ENCODE measurements at places on chromosomes 1 and 21.

DNA sequence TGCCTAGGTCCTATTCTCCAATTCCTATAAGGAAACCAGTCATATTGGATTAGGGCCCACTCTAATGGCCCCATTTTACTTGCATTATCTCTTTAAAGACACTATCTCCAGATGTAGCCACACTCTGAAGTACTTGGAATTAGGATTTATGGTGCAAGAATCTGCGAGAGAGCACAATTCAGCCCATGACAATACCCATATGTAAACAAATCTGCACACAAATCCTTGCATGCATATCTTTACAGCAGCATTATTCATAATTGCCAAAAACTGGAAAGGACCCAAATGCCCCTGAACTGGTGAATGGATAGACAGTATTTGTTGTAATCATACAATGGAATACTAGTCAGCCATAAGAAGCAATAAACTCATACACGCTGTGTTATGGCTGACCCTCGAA, 229.8 kb upstream of the ADAMTS5 start:
- DNase-seq: no peak

DNA sequence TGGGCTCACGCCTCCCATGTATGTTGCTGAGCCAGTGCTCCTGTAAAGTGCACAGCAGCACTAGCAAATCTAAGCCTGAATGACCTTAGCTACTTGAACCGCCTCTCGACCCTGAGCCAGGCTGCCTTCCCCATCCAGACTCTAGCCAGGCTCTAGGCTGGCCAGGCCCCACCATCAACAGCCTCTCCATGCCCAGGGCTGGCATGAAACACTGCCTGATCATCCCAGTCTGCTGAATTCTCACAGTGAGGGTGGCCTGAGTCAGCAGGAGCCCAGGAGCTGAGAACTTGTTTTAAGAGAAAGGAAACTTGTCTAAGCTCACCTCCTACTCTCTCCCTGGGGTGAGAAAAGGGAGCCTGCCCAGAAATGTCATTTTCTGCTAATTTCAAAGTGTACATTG, 733.3 kb downstream of the PTPRU start:
- no peak for DNase-seq

DNA sequence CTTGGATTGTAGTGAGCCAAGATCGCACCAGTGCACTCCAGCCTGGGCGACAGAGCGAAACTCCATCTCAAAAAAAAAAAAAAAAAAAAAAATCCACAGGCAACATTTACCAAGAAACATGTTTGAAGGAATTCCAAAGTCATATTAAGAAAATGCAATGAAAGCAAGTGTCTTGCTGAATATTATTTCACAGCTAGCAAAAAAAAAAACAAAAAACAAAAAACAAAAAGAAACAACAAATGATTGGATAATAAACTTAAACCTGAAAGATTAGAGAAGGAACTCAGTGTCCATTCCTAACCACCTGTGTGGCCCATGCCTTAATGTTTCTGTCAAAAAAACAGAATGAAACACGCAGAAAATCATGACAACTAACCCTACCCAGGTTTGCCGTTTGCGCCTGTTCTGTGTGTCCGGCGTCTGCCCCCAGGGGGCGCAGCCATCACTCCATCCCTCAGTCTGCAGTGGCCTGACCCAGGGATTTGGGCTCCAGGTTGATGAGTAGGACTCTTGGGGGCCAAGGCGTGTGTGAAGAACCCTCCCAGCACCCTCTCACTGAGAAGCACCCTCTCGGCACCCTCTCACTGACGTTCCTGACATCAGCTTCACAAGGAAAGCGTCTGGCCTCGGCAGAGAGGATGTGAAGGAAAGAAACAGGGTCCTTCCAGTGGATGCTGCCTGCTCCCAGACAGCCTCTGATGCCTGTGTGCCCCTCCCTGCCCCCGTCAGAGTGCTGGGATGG, 19.2 kb upstream of the PTTG1IP start:
- peak; percentile 69 for DNase-seq

DNA sequence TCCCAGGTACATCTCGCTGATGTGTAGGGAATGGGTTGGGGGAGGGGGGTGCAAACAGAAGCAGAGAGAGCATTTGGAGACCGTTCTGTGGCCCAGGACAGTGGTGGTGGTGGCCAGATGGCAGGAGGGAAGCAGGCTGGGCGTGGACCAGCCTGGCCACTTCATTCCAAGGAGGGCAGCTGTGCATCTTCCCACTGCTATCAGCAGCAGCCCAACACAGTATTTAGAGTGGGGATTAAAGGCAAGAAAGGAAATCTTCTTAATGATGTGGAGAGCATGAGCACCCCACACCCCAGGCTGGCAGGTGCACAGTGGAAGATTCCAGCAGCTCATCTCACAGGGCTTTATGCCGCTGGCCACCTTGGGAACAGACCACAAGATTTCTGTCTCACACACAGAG, 198.7 kb downstream of the NPHP4 start:
- DNase-seq: no peak

GRCh38 chr1:206049293-206049692, 3.7 kb upstream of the RHEX start:
- DNase-seq: peak; percentile 34

GRCh38 chr1:233359431-233359830, 31.9 kb downstream of the MAP3K21 start:
- peak; percentile 87 for DNase-seq

DNA sequence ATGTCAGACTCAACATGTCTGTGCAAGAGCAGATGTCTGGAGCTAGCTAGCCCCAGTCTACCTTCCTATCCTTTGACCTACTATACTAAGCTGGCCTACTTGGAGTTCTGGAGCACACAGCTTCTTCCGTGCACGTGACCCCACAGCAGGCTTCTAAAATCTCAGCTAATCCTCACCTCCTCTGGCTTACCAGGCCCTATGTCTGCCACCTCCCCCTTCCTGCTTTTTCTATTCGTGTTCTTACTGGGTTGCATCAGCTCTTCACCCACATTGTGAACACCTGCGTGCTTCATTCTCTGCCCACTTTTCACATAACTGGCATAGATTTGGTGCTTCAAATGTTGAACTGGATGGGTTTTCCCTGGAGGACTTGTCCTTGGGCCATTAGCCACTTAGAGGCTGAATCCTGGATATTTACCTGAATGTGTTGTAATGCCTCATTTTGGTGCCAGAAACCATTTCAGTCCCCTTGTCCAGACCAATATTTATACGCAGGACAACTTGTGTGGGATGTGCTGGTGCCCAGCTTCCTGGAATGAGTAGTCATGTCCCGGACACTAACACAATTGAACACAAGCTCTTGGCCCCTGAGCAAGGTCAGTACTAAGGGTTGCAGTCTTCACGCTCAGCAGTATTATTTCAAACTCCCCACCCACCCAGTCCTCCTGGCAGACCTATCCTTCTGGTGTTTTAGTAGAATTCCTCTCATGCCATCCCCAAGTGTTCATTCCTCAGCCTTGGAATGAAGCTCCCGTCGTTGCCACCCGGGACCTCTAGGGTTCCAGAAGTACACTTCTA, 24.0 kb downstream of the TENT5C start:
- DNase-seq: no peak

- DNase-seq: no peak
These were observed 2.1 kb upstream of the FTCD start for GRCh38 chr21:46157396-46157986.

GRCh38 chr1:185917646-185918045, 183.5 kb downstream of the HMCN1 start:
- DNase-seq: peak; percentile 4

GRCh38 chr1:66613187-66613586, 79.2 kb downstream of the SGIP1 start:
- no peak for DNase-seq

- DNase-seq: no peak
These were observed 466.4 kb downstream of the SIPA1L2 start for GRCh38 chr1:232163533-232163932.

DNA sequence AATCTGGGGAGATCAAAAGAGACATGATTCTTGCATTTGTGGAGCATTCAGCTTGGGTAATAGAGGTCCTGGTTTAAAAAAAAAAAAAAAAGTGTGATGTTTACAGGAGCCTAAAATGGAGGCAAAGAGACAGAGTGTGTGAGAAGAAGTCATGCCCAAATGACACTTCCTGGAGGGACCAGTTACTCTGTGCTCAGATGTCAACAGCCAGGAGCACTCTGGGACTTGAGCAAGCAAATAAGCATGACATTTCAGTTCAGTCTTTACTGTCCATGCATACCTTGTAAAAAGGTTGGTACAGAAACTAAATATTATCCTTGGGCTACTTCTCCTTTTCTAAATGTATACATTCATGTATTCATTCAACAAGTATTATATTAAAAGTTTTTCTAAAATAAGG, 25.2 kb upstream of the ADGRL2 start:
- no peak for DNase-seq

GRCh38 chr1:230321741-230322420, 104.3 kb downstream of the PGBD5 start:
- no peak for DNase-seq

DNA sequence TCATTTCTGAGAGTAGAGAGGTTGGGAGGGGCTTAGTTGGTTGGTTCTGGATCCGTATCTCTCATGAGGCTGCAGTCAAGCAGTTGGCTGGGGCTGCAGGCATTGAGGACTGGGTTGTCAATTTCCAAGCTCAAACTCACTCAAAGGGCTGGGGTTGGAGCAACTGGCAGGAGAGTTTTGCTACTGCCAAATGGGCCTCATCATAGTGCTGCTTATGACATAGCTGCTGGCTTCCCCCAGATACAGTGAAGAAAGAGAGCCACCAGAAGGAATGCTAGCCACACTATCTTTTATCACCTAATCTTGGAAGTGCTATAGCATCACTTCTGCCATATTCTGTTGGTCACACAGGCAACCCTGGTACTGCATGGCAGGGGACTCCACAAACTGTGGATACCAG, 363.5 kb upstream of the USP24 start:
- no peak for DNase-seq

DNA sequence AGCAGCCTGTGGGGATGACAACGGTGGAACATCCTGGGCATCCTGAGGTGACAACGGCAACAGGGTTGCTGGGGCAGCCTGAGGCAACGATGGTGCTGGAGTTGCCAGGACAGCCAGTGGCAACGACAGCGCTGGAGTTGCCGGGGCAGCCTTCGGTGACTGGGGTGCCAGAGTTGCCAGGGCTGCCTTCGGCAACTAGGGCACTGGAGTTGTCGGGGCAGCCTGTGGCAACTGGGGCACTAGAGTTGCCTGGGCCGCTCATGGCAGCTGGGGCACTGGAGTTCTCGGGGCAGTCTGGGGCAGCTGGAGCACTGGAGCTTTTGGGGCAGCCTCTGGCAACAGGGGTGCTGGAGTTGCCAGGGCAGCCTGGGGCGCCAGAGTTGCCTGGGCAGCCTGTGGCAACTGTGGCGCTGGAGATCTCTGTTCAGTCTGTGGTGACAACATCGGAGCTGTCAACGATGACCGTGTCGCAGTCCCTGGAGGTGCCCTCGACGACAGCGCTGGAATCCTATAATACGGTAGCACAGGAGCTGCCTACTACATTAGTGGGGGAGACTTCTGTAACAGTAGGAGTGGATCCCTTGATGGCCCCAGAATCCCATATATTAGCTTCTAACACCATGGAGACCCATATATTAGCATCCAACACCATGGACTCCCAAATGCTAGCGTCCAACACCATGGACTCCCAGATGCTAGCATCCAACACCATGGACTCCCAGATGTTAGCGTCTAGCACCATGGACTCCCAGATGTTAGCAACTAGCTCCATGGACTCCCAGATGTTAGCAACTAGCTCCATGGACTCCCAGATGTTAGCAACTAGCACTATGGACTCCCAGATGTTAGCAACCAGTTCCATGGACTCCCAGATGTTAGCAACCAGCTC, 8.2 kb downstream of the SON start:
- no peak for DNase-seq

DNA sequence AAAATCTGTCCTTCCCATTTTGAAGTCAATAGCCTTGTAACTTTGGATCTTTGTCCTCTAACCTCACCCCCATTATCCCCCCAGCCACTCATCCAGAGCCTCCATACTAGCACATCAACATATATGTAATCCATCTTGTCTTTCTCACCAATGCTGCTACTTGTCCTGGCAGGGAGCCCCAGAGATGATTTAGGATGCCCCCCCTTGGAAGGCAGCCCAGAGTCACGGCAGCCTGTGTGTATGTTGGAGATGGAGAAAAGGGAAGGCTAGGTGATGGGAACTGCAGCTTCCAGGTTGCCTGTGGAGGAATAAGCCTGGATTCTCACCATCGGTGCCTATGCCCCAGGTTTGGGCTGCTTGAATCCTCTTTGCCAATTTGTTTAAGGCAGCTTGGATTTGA, 51.7 kb upstream of the SCMH1 start:
- DNase-seq: no peak

GRCh38 chr1:156513185-156513584, 12.6 kb upstream of the MEF2D start:
- no peak for DNase-seq

GRCh38 chr1:187143783-187144182, 315.0 kb downstream of the PLA2G4A start:
- DNase-seq: no peak

GRCh38 chr1:111592389-111593361, 26.9 kb upstream of the RAP1A start:
- DNase-seq: peak; percentile 77

- no peak for DNase-seq
These were observed 605.0 kb upstream of the PKN2 start for GRCh38 chr1:88079036-88079435.

GRCh38 chr1:45551684-45552083, 1.1 kb downstream of the AKR1A1 start:
- DNase-seq: no peak

GRCh38 chr1:163263818-163264655, 57.7 kb upstream of the NUF2 start:
- DNase-seq: no peak

DNA sequence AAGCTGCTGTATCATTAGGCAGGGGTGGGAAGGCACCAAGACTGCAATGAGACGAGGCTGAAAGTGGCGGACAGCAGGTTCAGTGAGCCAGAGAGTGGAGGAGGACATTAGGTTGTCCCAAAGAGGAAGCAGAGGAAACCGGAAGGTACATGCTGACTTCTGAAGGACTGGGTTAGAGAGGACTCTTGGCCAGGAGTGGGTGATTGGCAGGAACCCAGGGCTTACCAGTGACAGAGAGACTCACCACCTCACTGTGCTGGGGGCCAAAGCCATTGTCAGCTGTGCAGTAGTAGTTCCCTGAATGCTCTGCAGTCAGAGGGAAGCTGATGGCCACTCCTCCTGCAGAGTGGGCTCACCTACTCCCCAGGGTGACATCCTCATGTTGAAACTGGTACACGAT, 41.9 kb upstream of the FCRL4 start:
- no peak for DNase-seq

DNA sequence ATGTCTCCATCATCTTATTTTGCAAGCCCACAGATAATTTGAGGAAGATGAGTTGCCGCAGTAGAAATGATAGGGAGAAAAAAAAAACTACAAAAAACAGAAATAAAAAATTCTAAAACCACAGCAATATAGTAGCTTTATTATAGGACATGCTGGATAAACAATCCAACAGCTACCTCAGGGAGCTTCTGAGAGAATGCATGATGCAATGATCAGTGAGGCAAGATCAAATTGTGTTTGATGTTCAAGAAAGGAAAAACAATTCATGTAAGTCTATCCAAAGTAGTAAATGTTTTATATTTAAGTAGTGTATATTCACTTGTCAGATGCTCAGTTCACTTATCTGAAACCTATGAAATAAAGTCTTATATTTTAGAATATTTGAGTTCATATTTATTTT, 6.7 kb downstream of the CR1L start:
- DNase-seq: no peak

- DNase-seq: no peak
These were observed 135.9 kb downstream of the ACBD6 start for GRCh38 chr1:180366371-180367068.

All from small intestine (tissue), 16 donors.